Germinal center (tissue), 1 donor: ENCODE measurements at places on chromosomes 2 and 18.

DNA sequence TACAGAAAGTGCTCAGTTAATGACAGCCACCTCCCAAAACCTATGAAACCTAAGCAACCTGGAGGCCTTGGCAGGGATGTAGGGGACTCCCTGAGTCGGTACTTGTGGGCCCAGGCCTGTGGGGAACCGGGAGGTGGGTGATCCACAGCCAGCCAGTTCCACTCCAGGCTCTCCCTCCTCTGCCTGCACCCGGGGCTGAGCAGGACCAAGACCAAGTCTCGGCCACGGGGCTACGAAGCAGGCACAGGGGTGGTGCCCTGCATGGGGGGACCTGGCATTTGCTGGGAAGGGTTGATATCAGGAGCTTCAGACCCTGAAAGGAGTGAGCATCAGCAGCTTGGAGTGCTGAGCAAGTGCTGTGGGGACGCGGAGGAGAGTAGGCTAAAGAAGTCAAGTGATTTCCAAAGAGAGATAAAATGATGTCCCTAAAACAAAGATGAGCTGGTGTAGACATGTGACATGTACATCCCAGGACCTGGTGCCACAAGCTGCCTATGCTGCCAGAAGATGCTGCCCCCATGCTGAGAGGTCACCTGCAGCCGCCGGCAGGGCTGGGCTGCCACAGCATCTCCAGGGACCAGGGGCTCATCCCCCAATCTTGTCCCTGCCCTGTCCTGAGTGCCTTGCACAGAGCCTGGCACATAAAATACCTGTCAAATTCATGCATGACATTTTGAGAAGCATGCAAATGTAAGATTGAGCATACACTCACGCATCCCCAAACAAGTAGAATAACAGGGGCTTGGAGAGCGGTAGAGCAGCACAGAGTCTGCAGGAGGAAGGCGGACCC is 21.5 kb downstream of the KCNIP3 start:
- no peak for DNase-seq

DNA sequence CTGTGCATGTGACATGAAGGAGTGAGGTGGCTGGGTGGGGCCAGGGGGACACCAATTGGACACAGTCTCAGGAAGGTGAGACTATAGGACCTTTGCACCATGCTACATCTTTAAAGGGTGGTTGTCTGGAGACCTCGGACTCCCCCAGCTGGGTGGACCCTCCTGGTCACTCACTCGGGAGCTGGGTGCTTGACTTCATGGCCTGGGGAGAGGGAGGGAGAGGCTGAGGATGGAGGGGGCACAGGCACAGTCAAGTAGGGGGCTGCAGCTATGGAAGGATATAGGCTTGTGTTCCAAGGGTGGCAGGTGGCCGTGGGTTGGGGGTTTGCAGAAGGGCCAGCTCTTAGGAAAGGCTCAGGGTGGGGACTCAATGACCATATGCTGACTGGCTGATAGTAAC is 7.1 kb upstream of the CELF4 start:
- DNase-seq = no peak

- no peak for DNase-seq
These were observed 52.9 kb downstream of the TRIB2 start for GRCh38 chr2:12769492-12770105.

DNA sequence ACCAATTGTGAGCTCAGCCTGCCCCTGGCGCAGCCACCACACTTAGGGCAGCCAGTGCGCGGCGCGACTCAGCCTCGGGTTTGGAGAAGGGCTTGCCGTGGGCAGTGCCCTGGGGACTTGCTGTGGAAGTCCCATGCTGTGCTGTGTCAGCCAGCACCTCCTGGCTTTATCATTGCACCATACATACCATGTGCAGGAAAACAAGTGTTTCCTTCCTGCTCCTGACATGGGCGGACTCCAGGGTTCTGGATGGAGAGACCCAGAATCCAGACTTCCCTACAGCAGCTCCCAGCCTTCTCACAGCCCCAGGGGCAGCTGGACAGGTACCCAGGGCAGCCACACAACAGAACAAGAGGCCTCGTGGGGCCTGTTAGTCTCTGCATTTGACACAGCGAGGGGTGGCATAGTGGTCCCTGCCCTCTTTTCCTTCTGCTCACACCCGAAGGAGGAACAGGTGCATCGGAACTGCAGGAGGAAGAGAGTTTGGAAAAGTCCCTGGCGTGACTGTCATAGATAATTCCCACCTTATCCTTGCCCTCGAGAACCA is 54.2 kb downstream of the SDC1 start:
- DNase-seq = no peak

DNA sequence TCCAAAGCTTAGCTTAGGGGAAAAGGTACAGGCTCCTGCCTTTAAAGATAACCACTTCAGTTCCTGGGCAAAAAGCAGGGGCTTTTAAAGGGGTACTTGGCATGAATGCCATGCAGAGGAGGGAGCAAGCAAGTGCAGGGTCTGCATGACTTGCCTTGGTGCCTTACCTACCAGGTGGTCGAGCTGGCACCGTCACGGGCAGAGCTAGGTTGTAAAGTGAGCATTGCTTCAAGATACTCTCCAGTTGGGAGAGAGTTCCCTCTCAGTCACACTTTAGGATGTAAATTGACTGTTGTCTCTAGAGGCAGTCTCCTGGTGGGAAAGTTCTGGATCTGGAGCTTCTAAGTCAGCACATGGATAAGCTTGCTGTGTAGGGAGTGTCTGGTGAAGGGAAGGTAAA is 58.6 kb upstream of the MCFD2 start:
- no peak for DNase-seq

GRCh38 chr2:234420408-234420807 is 76.5 kb downstream of the ARL4C start:
- no peak for DNase-seq

DNA sequence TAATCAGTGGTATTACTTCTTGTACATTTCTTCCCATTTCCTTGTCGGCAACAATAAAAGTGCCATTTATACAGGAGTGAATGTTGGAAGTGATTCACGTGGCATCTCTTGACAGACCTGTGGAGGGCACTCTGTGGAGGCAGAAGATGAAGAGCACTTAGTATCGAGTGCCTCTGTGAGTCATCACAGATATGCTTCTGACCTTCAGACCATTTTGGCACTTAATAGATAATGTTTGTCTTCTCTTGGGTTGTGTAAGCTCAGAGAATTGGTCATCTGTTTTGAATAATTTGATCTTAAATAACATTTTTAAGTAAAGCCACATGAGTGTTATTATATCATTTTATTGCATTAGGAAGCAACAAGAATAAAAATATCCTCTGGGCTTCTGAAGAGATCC is 305.5 kb downstream of the PTPRM start:
- no peak for DNase-seq

GRCh38 chr2:231490801-231491200 is 26.5 kb upstream of the NCL start:
- no peak for DNase-seq

DNA sequence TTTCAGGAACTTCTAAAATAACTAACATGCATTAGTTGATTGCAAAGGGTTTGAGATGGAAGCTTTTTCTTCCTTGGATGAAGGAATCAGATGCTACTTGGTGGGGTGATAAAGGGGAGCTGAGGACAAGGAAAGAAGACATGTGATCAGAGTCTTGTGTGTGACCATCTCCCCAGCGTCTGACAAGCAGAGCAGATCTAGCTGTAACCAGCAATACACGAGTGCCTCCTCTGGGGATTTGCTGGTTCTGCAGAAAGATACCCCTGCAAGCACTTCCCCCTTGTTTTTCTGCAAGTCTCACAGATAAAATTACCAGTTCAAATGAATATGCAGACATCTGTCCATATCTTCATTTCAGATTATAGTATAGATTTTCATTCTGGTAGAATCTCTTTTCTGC is 2.7 kb downstream of the CDH7 start:
- no peak for DNase-seq

DNA sequence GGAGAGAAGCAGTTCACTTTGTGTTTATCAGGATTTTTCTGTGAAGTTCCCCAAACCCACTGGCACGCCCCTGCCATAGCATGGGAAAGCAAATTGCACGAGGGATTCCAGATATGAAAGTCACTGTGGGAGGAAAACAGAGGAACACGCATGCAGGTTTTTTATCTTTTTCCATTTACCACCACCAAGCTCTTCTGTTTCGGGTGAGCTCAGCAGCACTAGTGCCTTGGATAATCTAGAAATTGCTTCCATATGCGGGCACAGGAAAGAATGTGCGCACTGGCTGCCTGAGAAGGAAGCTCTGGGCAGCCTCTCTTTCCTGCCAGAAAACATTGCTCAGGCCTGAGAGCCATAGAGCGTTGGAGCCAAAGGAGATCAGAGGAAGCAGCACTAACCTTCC is 65.9 kb upstream of the WIPF1 start:
- DNase-seq = no peak

DNA sequence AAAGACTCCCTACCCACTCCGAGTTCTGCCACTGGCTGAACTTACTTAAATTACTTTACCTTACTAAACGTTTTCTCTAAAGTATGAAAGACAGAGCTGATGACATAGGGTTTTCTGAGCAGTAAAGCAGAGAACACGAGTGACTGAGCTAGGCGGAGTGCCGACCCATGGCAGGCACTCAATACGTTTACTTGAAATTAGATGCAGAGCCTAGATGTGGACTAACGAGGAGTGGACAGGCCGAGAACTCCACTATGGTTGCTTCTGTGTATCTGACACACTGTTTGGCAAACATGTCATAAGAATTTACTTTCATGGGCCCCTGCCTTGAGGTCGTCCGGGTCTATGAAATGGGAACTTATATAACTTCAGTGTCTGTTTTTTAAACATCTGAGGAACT is 471.0 kb downstream of the STK39 start:
- DNase-seq = no peak

- no peak for DNase-seq
These were observed 2.3 kb upstream of the NR4A2 start for GRCh38 chr2:156334496-156335478.

GRCh38 chr2:184756161-184756560 is 157.8 kb downstream of the ZNF804A start:
- no peak for DNase-seq

- no peak for DNase-seq
These were observed at the start of gene DSG3 for GRCh38 chr18:31447530-31448191. Gene DSG3 (plus strand): TSS chr18:31447741. CDS start chr18:31447878, 137 bp downstream.

DNA sequence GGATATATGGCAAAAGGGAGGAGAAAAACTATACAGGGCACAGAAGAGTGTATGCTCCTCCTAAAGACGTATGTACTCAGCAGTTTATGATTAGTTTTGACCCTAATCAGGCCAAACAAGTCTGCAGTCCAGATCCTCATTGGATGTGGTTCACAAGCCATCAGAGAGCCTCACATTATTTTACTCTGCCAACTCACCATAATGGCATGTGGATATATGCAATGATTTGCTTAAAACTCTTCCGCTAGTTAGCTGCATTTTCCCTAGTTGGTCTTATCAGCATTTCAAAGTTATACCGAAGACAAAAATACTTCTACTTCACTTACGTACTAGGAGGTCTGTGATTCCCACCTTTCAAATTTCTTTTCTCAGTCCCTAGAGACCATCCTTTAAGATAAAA is 198.4 kb downstream of the CMPK2 start:
- no peak for DNase-seq
